CD14-positive monocyte (primary cell): ENCODE measurements at places on chromosomes 6 and 20.

DNA sequence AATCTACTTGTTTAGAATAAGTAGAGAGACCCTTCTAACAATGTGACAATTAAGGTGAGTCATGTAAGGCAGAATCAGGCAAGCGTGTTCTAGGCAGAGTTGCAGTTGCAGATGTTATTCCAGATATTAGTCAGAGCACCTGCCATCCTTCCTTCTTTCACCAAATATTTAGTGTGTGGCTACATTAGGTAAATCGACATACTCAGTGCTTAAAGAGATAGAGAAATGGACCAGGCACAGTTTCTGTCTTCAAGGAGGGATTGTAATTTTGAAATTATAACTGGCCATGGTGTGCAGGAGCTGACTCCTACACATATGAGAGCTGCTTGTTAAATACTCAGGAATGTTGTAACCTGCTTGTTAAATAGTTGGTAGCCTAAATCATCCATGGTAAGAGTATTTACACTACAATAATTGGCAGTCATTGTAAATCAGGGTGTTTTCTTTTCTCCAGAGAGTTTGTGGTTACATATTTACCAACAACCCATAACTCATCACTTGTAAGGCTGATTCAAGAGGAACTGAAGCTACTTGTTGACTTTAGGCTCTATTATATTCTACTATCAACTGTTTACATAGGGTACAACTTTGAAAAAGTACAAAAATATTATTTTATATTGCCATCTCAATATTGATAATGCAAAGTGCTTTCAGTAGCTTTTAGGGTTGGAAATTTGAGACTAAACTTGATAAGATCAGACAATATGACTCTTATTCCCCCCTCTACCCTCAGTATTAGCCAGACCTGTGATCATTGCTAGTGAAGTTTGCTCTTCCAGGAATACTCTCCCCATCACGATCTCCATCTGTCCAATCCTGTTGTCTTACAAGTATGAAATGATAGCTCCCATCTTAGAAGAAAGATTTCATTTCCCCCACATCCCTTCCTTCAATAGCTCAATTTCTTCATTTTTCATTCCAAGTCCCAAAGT is 607.1 kb downstream of the COL12A1 start:
- DNase-seq: no peak

DNA sequence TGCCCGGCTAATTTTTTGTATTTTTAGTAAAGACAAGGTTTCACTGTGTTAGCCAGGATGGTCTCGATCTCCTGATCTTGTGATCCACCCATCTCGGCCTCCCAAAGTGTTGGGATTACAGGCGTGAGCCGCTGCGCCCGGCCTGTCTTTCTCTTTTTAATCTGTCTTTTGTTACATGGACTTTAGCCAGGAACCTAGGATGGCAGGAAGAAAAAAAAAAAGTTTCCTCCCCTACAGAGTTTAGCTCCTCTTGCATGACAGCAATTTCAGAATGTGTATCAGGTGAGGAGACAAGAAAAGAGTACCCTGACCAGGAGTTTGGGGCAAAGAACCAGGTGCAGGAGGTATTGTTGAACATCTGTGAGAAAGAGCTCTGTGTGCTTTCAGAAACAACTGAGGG is 21.4 kb upstream of the TXLNB start:
- DNase-seq: no peak

GRCh38 chr20:18380908-18381529 is 85.8 kb downstream of the DZANK1 start:
- no peak for DNase-seq

DNA sequence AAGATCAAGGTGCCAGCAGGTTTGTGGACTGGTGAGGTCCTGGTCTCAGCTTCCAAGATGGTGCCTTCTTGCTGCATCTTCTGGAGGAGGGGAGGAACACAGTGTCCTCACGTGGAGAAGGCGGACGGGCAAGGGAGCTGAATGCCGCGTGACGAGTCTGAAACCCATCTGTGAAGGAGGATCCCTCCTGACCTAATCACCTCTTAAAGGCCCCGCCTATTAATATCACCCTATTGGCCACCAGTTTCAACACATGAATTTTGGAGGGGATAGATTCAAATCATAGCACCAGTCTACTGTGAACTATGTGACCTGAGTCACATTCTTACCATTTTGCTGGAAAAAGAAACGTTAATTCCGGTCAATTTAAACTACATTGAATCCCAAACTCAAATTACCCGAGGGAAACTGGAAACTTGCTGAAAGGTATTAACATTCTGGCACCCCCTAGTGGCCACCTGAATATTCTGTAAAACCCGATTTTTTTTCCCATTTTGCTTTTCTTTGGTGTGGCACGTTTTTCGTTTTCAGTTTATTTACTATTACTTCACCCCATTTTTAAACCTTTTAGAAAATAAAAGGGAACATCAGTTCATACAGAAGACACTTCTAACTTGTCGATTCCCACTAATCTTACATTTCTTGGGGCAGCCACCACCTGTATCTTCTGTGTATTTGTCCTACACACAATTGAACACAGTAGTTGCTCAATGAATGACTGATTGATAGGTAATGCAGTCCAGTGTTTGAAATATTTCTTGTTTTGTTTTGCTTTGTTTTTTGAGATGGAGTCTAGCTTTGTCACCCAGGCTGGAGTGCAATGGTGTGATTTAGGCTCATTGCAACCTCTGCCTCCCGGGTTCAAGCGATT is 17.9 kb upstream of the CCDC170 start:
- peak; percentile 26 for DNase-seq

- DNase-seq: no peak
These were observed 33.0 kb upstream of the LRRN4 start for GRCh38 chr20:6086868-6087267.

DNA sequence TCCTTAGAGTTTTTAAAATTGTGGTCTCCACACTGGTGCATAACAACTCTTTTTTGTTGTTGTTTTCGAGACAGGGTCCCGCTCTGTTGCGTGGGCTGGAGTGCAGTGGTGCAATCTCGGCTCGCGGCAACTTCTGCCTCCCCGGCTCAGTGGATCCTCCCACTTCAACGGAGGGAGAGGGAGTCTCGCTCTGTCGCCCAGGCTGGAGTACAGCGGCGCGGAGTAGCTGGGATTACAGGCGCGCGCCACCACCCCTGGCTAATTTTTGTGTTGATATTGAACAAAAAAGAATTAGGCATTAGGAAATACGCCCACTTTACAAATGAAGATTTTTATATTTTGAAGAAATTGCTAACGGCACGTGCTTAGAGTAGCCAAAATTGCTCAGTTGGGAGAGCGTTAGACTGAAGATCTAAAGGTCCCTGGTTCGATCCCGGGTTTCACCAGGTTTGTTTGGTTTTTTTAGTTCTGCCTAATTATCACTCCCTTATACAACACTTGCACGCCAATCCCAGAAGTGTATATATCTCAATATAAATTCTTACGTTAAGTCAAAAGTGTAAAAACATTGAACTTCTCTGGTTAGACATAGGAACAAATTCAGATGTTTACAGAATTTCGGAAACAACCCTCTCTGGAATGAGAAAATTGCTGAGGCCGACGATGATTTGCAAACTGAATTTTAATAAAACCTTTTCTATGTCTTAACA is 159.6 kb downstream of the TRIM27 start:
- DNase-seq: no peak

GRCh38 chr6:75090576-75090975 is 115.3 kb downstream of the COL12A1 start:
- DNase-seq: no peak

- DNase-seq: peak; percentile 86
These were observed 35.7 kb upstream of the HLA-E start for GRCh38 chr6:30453508-30454116.

DNA sequence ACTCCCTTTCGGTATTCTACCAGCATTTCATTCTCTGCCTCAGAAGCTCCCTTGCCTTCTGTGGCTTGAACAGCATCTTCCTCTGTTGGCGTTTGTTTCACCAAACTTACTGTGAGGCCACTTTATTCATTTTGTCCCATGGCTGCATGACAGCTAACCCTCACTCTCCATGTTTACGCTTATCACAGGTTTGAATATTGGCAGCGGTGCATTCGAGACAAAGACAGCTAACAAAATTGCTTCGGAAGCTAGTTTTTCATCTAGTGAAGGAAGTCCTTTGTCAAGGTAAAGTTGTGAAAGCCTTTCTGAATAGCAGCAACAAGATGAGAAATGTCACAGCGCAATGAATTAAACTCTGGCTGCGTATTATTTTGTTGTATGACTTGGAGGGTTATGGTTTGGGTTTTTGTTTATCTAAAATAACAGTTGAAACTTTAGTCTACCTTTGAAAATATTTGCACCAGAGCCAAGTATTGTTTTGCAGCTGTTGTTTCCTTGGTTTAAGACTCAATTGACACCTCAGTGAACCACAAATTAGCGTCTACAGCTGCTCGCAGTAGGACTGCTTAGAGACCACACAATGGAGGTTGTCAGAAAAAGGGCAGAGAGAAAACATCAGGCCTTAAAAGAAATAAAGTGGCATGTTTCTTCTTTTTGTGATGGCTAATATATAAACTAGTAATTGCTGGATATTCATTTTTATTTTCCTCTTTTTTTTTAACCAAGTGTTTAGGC is 70.4 kb upstream of the XRN2 start:
- no peak for DNase-seq

- DNase-seq: no peak
These were observed 54.8 kb downstream of the OPN5 start for GRCh38 chr6:47836639-47837038.
